ENCODE measurements at places on chromosomes 11 and 22. TPM values are rescaled to one million over a fixed set of nuclear protein-coding genes. Genes with fewer than 3 reads are reported as not detected.

GRCh38 chr11:68841718-68842426 is at the start of gene CPT1A:
TSS of gene CPT1A (minus strand) at chr11:68841916. CDS start at chr11:68815474, 26,442 bp downstream.
- H3K27me3 ChIP-seq: peaks cover 20% of the 10 kb centered on the region
- H3K4me1 ChIP-seq: peaks cover 47% of the 10 kb centered on the region
- peak within 1 kb of the TSS; percentile 92 for H3K27ac ChIP-seq
- DNase-seq: peak; percentile 85

Gene ELFN2
- 0.27 TPM for polyA plus RNA-seq

- no peaks in the 10 kb centered on the region for H3K36me3 ChIP-seq
- peak overlapping the region; percentile 60 for H3K27ac ChIP-seq
- peaks cover 10% of the 10 kb centered on the region for H3K4me1 ChIP-seq
Observed at GRCh38 chr22:36197065-36197440, 4.6 kb downstream of the APOL4 start.

Gene OR52N4
- 0.04 TPM for polyA plus RNA-seq

GRCh38 chr11:35250621-35251020 is 111.7 kb downstream of the CD44 start:
- no peak for DNase-seq
- H3K4me3 ChIP-seq: no peak overlapping the region
- H3K27ac ChIP-seq: no peak overlapping the region
- H3K27me3 ChIP-seq: peaks cover 6% of the 10 kb centered on the region

DNA sequence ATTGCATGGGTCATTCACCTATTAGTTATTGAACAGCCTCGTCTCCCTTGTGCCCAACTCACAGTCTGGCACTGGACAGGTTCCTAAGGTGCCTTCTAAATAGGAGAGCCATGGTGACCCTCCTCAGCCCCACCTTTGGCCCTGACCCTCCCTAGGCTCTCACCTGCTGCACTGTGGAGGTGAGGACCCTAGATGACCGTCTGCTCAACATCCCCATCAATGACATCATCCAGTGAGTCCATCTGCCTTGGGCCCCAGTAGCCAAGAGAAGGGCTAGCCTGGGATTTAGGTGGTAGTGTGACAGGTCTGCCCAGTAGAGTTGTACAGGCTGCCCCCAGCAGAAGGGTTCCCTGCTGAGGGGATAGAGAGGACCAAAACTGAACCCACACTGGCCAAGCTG is 13.6 kb downstream of the UCP2 start:
- DNase-seq: no peak
- no peak overlapping the region for H3K27ac ChIP-seq
- no peak overlapping the region for H3K4me3 ChIP-seq
- no peaks in the 10 kb centered on the region for H3K4me1 ChIP-seq
- H3K36me3 ChIP-seq: no peaks in the 10 kb centered on the region

Gene PLAAT4
- 20.3 TPM for polyA plus RNA-seq

- no peak overlapping the region for H3K4me3 ChIP-seq
- no peak overlapping the region for H3K27ac ChIP-seq
- H3K27me3 ChIP-seq: no peaks in the 10 kb centered on the region
- no peaks in the 10 kb centered on the region for H3K36me3 ChIP-seq
Observed at GRCh38 chr11:27882066-27882697, 181.9 kb upstream of the BDNF start.

GRCh38 chr11:109088086-109088485 is 333.9 kb upstream of the C11orf87 start:
- no peaks in the 10 kb centered on the region for H3K36me3 ChIP-seq
- DNase-seq: no peak
- no peaks in the 10 kb centered on the region for H3K27me3 ChIP-seq

Gene TMEM126B
- 78.4 TPM for polyA plus RNA-seq

DNA sequence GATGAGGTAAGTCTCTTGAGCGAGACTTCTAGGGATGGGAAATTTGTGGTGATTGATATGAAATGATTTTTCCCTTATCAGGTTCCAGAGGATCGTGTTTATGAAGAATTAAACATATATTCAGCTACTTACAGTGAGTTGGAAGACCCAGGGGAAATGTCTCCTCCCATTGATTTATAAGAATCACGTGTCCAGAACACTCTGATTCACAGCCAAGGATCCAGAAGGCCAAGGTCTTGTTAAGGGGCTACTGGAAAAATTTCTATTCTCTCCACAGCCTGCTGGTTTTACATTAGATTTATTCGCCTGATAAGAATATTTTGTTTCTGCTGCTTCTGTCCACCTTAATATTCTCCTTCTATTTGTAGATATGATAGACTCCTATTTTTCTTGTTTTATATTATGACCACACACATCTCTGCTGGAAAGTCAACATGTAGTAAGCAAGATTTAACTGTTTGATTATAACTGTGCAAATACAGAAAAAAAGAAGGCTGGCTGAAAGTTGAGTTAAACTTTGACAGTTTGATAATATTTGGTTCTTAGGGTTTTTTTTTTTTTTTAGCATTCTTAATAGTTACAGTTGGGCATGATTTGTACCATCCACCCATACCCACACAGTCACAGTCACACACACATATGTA is 7.1 kb downstream of the MS4A2 start:
- H3K27ac ChIP-seq: no peak overlapping the region
- DNase-seq: no peak
- H3K36me3 ChIP-seq: no peaks in the 10 kb centered on the region
- peaks cover 3% of the 10 kb centered on the region for H3K4me1 ChIP-seq
- H3K27me3 ChIP-seq: no peaks in the 10 kb centered on the region

GRCh38 chr11:92667486-92668152 is 301.8 kb upstream of the MTNR1B start:
- H3K4me3 ChIP-seq: no peak overlapping the region
- no peaks in the 10 kb centered on the region for H3K27me3 ChIP-seq
- no peak overlapping the region for H3K27ac ChIP-seq

Gene FXYD2
- 4.4 TPM for polyA plus RNA-seq

- H3K27ac ChIP-seq: no peak overlapping the region
- DNase-seq: no peak
- no peak overlapping the region for H3K4me3 ChIP-seq
- no peaks in the 10 kb centered on the region for H3K4me1 ChIP-seq
- peaks cover 3% of the 10 kb centered on the region for H3K27me3 ChIP-seq
Observed at GRCh38 chr11:43975629-43976028, 33.2 kb downstream of the C11orf96 start.

DNA sequence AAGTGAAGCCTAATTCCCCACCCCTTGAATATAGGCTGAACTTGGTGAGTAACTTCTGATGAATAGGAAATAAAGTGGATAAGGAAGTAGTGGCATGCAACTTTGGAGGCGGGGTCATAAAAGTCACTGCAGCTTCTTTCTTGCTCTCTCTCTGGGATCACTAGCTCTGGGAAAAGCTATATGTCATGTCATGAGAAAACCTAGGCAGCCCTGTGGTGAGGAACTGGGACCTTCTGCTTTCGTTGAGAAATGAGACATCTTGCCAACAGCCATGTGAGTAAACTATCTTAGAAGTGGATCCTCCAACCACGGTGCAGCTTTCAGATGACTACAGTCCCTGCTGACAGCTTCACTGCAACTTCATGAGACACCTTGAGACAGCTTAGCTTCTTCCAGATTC is 15.7 kb downstream of the ZNF214 start:
- H3K27ac ChIP-seq: no peak overlapping the region
- DNase-seq: peak; percentile 31
- no peaks in the 10 kb centered on the region for H3K27me3 ChIP-seq
- peaks cover 16% of the 10 kb centered on the region for H3K36me3 ChIP-seq
- no peaks in the 10 kb centered on the region for H3K4me1 ChIP-seq

Gene ALG9
- polyA plus RNA-seq: 31.1 TPM

GRCh38 chr11:20563866-20564265 is 35.5 kb upstream of the SLC6A5 start:
- no peak overlapping the region for H3K27ac ChIP-seq
- DNase-seq: no peak
- peaks cover 15% of the 10 kb centered on the region for H3K4me1 ChIP-seq
- H3K36me3 ChIP-seq: no peaks in the 10 kb centered on the region
- H3K27me3 ChIP-seq: no peaks in the 10 kb centered on the region

DNA sequence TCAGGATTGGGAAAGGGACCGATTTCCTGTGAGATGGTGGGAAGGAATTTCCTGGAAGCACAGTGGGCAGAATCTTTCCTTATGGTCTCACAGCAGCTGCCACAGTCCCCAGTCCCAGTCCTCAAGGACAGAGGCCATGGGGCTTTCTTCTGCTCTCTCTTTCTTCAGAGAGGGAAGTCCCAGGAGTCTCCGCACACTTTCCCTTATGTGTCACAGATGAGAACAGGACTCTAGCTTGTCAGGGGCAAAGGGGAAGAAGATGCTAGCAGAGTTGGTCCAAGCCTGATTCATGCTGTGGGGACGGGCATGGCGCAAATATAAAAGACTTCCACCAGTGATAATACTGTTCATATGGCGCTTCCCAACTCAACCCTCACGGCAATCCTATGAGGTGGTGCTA is 7.5 kb upstream of the PPFIA1 start:
- no peak for DNase-seq
- no peaks in the 10 kb centered on the region for H3K36me3 ChIP-seq
- H3K4me3 ChIP-seq: no peak overlapping the region
- no peak overlapping the region for H3K27ac ChIP-seq
- peaks cover 6% of the 10 kb centered on the region for H3K27me3 ChIP-seq
- no peaks in the 10 kb centered on the region for H3K4me1 ChIP-seq

DNA sequence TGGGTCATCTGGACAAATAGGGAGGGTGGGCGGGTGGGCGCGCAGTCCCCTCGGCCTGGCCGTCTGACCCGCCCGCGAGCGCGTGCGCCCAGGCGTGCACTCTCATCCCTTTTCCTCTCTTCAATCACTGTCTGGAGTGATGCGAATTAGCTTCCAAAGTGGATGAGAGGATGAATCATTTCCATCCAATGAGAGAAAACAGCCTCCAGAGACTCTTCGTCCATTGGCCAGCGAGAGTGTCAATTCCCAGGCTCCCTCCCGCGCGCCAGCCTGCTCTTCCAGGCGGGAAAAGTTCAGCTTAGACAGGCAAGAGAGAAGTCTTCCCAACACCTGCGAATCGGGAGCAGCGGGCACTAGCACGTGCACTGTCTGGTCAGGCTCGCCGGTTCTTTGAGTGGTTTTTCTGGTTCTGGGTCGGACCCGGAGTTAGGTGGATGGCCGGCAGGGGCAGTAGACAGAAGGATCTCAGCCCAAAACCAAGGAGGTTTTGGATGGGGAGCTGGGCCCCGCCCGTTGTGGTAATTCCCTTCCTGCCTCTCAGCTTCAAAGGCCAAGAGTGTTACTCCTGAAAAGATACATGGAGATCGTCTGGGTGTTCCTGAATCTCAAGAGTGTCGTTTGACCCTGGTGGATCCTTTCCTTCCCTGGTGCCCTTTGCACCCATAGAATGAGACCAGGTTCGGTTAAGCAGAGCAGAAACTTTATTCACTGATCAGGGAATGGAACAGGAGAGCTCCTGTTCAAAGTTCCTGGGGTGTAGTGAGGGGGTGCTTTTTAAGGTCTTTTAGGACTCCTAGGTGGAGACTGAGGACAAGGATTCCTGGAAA is 33.4 kb upstream of the GLYATL1 start:
- H3K27ac ChIP-seq: no peak overlapping the region
- H3K4me1 ChIP-seq: peaks cover 16% of the 10 kb centered on the region
- no peaks in the 10 kb centered on the region for H3K36me3 ChIP-seq
- no peaks in the 10 kb centered on the region for H3K27me3 ChIP-seq
- peak; percentile 90 for DNase-seq

Gene GLB1L2
- 6.7 TPM for polyA plus RNA-seq

Gene MED17
- 33.7 TPM for polyA plus RNA-seq

GRCh38 chr11:77127920-77128691 is at the start of gene MYO7A:
TSS of gene MYO7A (plus strand) at chr11:77128246. CDS start at chr11:77130635, 2,389 bp downstream.
- peak within 1 kb of the TSS; percentile 61 for H3K4me3 ChIP-seq
- H3K27me3 ChIP-seq: no peaks in the 10 kb centered on the region
- H3K4me1 ChIP-seq: peaks cover 30% of the 10 kb centered on the region
- peak within 1 kb of the TSS; percentile 81 for H3K27ac ChIP-seq

Gene LUZP2
- polyA plus RNA-seq: 2.8 TPM

- H3K36me3 ChIP-seq: no peaks in the 10 kb centered on the region
- no peak overlapping the region for H3K27ac ChIP-seq
- H3K4me3 ChIP-seq: no peak overlapping the region
Observed at GRCh38 chr11:114925591-114925990, 247.3 kb downstream of the NXPE2 start.

DNA sequence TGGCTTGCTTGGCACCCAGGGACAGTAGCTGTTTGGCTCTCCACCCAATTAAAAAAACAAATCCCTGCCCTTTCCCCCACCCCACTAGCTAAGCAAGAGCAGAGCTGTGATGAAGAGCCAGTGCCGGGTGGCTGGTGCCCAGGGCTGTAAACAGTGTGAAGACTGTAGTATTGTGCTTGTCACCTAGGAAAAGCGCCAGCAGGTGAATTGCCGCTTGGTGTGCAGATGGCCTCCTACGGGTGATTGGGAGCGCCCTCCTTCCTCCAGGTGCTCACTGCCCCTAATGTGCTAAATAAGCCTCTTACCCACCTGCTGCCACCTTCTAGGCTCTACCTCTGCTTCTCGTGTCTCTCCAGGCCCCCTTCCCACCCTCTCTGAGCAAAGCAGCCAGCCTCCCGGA is 18.4 kb upstream of the RAPSN start:
- H3K27ac ChIP-seq: no peak overlapping the region
- H3K27me3 ChIP-seq: no peaks in the 10 kb centered on the region
- no peak for DNase-seq
- H3K36me3 ChIP-seq: peaks cover 69% of the 10 kb centered on the region

Gene VEGFB
- polyA plus RNA-seq: 105 TPM

DNA sequence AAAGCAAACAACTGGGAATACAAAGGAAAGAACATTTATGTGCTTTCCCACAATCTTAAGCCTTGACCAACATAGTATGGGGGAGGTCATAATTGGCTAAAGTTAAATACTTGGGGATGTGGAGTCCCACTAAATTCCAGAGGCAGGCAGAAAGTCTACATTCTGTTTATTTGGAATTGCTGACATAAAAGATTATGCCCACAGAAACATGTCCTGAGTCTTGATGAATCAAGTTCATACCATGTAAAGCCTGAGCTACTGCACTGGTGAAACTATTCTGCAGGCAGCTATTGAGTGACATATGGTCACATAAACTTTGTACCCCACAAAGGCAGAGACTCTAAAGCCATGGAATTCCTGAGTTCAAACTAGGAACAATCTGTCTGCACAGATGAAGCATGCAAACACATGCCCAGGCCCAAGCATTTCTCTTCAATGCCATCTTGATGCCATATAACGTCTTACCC is 69.9 kb upstream of the CHRM4 start:
- H3K27me3 ChIP-seq: no peaks in the 10 kb centered on the region
- peak; percentile 28 for DNase-seq
- peaks cover 38% of the 10 kb centered on the region for H3K4me1 ChIP-seq
- H3K27ac ChIP-seq: peak overlapping the region; percentile 17

Gene OR51D1
- polyA plus RNA-seq: 0.01 TPM

DNA sequence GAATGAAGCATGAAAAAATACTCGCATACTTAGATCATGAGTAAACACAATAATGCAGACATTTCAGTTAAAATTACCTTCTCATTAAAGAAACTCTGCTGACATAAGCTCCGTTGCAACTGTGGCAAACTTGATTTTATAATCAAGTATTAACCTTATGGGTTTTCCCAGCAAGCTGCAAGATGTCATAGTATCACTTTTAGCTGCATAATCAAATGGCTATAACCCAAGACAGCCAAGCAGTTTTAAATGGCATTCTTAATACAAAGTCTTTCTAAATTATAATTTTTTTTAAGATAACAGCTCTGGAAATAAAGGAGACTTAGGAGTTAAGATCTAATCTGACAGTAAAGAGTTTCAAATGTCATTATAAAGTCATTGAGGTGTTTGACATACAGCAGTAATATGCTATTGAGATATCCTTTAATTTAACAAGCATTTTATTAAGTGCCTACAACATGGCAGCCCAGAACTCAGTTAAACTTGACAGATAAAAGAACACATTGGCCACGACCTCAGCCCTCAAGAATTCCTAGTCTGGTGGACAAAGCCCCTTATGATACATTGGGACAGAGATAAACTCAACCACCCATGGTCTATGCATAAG is 163.1 kb upstream of the FAT3 start:
- H3K4me3 ChIP-seq: no peak overlapping the region
- H3K36me3 ChIP-seq: no peaks in the 10 kb centered on the region
- H3K4me1 ChIP-seq: no peaks in the 10 kb centered on the region

Measured in large intestine (tissue), 12 donors.